ENCODE measurements at places on chromosomes 2 and 18.

DNA sequence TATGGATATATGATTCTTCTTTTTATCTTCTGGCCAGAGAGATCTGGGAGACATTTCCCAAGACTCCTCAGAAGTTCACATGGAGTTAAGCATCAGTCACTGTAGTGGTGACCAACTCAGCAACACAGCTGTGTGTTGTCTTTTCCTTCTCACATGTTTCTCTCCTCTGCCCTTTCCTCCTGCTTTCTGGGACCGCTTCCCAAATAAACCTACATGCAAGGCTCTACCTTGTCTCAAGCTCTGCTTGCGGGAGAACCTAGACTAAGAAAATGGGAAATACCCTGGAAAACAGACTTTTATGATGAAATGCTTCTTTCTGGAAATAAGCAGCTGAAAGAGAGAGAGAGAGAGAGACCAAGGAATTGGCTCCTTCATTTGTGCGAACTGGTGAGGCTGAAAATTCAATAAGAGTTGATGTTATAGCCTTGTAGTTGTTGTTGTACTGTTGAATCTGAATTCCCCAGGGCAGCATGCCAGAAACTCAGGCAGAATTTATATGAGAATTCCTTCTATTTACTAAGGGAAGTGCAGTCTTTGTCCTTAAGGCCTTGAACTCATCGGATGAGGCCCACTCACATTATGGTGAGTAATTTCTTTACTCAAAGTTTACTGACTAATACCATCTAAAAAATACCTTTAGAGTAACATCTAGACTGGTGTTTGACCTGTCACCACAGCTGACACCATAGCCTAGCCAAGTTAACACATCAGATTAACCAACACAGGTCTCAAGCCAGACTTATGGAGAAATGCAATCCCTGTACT lies 22.7 kb upstream of the DSC1 start:
- no peak for DNase-seq

DNA sequence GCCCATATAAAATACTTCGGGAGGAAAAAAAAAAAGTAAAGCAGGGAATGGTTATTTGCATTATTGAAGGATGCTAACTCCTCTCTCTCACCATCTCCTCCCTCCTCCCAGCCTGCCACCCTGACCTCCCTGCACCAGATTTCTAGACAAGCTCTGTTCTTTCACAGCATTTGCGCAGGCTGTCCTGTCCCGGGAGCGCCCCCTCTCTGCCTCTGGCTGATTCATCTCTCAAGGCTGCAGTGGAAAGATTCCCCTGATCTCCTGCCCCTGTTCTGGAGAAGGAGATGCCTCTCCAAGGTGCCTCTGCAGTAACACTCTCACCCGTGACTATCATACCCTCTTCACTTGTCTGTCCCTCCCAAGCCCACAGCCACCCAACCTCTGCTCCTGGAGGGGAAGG lies 38.5 kb downstream of the COL4A4 start:
- no peak for DNase-seq

DNA sequence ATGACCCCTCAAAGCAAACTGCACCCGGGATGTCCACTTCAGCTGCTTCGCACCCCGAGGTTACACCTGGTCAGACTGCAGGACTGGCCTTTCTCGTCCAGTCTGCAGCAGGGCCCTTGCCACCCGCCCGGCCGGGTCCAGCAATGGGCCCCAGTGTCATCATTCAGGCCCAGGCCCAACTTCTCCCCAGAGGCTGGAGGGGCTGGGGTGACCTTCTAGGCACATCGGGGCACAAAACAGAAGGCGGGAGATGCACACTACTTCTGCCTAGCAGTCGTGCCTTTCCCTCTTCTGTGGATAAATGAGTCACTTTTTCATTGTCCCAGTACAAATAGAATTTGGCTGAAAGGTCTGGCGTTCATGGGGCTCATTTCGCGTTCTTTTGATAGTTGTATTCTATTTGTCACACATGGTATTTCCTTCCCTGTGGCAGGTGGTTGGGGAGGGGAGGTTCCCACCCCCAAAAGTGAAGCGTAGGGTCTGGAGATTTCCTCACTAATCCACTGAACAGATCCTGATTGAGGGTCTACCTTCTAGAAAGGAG lies 56.9 kb upstream of the ID2 start:
- no peak for DNase-seq

GRCh38 chr2:163475815-163476214 lies 260.0 kb downstream of the FIGN start:
- no peak for DNase-seq

DNA sequence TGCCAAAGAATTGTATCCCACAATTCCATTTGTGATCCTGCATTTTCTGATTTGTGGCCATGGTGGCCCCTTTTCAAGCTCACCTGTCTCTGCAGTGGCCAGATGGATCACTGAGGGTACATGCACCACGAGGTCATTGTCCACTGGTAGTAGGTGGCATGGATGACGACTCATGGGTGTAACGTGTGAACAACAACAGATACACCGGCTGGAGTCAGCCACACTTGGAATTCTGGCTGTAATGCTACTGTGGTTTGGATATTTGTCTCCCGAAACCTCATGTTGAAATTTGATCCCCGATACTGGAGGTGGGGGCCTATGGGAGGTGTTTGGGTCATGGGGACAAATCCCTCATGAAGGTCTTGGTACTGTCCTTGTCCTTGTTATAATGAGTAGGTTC lies 102.2 kb upstream of the TAF1B start:
- DNase-seq = no peak

DNA sequence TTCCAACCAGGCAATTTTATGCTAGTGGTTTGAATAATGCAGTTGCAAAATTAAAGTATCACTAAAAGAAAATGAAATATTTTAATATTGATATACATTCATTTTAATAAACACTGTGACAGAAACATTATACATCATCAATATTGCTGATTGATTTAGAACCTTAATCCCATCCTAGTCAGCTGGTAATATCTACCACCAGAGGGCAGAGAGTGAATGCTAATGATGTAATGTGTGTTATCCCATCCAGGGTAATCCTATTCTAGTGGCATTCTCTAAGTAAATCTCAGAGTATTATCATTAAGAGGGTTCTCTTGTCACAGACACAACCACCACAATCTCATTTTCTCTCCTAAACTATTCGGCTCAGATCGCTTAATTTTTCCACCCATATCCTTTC lies 477.4 kb downstream of the CPS1 start:
- no peak for DNase-seq

- DNase-seq = no peak
These were observed 45.2 kb downstream of the FAM168B start for GRCh38 chr2:131047920-131048560.

- DNase-seq = no peak
These were observed 66.9 kb downstream of the LTBP1 start for GRCh38 chr2:33013684-33014110.

- DNase-seq = no peak
These were observed 312.7 kb upstream of the CWC22 start for GRCh38 chr2:180319586-180320405.

- no peak for DNase-seq
These were observed 17.5 kb upstream of the TBC1D8 start for GRCh38 chr2:101168706-101169105.

DNA sequence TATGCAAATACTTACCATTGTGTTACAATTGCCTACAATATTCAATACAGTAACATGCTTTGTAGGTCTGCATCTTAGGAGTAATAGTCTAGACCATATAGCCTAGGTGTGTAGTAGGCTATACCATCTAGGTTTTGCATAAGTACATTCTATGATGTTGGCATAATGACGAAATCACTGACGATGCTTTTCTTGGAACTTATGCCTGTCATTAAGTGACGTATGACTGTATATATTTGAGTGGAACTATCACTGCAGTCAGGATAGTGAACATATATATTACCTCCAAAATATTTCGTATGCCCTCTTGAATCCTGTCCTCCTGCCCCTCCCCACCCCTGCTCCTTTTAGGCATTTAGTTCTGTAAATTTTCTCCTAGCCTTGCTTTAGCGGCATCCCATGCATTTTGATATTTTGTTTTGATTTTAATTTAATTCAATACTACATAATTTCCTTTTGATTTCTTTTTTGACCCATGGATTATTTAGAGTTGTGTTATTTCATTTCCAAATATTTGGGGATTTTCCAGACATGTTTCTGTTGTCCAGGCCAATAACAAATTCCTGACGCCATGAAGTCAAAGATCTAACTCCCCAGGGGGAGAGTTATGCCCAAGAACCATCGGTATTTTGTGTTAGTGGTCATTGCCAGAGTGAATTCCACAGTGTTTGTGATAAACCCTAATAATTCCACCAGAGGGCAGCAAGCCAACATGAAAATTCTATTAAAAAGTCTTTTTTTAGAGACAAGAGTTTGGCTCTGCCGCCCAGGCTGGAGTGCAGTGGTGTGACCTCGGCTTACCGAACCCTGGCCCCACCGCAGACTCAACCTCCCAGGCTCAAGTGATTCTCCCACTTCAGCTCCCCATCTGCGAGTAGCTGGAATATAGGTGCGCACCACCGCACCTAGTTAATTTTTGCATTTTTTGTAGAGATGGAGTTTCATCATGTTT lies 24.2 kb upstream of the CASP8 start:
- no peak for DNase-seq

GRCh38 chr2:241461693-241462677 lies 46.4 kb downstream of the STK25 start:
- no peak for DNase-seq

GRCh38 chr18:9849407-9850283 lies 36.1 kb upstream of the TXNDC2 start:
- DNase-seq = no peak

DNA sequence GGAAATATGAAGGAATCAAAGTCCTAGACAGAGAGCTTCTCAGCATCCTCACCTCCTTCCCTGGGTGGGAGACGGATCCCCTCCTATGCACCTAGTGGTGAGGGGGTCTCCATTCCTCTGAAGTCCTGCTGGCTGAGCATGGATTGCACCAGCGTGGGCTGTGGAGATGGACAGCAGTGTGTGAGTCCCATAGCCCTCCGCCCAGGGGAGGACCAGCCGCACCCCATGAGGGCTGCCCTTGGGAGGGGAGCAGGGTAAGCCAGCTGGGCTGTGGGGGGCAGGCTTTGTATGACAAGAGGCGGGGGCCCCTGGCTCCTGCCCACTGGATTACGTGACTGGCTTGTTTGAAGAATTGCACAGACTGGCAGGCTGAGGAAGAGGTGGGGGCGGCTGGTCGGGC lies 768.2 kb downstream of the GALR1 start:
- DNase-seq = no peak

- no peak for DNase-seq
These were observed 522.9 kb downstream of the ZEB2 start for GRCh38 chr2:143996974-143997373.

- DNase-seq = peak; percentile 31
These were observed 24.1 kb downstream of the PSMG2 start for GRCh38 chr18:12726774-12727550.

DNA sequence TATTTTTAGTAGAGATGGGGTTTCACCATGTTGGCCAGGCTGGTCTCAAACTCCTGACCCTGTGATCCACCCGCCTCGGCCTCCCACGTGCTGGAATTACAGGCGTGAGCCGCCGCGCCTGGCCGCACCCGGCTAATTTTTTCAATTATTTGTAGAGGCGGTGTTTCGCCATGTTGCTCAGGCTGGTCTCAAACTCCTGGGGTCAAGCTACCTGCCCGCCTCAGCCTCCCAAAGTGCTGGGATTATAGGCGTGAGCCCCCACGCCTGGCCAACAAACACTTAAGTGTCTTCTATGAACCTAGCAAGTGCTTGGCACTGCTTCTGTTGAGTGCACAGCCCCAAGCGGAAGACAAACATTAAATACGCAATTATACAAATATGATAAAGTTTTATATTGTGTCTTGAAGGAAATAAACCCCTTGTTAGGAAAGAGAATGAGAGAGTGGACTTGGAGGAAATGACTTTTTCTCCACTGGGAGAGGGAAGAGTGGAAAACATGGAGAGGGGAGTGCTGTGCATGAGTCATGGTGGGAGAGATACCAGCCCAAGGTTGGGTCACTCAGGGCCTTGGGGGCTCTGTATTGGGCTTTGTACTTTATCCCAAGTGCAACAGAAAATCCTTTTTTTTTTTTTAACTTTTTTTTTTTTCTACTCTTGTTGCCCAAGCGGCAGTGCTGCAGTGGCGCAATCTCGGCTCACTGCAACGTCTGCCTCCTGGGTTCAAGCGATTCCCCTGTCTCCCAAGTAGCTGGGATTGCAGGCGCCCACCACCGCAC lies 41.4 kb upstream of the ACTR2 start:
- no peak for DNase-seq

DNA sequence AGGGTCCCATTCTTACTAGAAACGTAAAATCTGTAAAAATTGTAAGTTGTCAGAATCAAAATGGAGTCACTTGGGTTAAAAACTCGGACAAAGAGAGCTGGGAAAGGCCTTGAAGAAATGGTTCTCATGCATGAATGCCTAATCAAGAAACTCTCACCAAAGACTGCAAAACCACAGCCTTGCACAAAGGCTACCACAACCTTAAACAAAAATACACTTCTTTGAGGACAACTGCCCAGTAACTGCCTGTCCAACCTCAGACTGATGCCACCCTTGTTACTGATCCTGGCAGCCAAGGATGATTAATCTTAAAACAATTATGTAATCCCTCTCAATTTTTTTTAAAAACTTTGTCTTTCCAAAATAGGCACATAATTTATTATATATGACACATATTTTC lies 299.3 kb downstream of the CCDC85A start:
- no peak for DNase-seq
